ENCODE measurements at places on chromosomes 12 and 14. TPM values are rescaled to one million over a fixed set of nuclear protein-coding genes. Genes with fewer than 3 reads are reported as not detected.
A peak's percentile ranks its signal among the peaks of the same experiment; 100 is the strongest.

GRCh38 chr14:51458563-51458955, 193.2 kb upstream of the FRMD6 start:
- peak; percentile 9 for DNase-seq

DNA sequence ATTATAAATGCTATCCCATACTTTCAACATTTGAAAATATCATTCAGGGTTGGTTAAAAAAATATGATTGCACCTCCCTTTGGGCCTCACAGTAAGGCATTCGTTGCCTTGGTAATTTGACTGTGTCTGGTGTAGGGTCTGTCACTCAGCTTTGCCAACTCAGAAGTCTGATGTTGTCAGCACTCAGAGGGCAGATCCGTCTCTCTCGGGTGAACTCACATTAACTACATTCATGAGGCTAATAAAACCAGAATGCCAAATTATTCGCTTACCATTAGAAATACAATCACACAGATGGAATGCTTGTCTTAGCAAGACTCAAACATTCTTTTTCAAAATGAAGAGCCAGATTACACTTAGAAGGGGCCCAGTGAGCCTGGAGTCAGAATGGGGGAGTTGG, 53.0 kb downstream of the NPAS3 start:
- no peak for DNase-seq

GRCh38 chr12:45577844-45578399, 151.6 kb upstream of the ARID2 start:
- no peak for DNase-seq

CACNA2D4 gene
- not detected for total RNA-seq

DNA sequence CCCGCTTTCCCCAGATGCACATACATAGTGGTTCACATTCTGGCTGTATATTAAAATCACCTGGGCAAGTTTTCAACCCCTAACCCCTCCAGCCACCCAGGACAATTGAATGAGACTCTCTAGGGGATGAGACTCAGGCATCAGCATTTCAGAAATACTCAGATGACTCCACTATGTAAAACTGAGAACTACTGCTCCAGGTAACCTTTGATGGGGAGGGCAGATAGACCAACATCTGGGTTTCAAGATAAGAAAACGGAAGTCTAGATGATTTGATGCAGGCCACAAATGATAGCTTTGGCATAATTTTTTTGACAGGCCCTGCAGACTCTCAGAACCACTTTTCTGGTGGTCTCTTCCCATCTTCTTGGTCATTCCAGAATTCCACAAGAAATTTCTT, 341.1 kb downstream of the EMP1 start:
- no peak for DNase-seq

GRCh38 chr12:52358575-52359350, 8.5 kb downstream of the KRT85 start:
- DNase-seq: no peak

- DNase-seq: no peak
These were observed 1.8 kb downstream of the SPRING1 start for GRCh38 chr12:116735951-116736599.

DNA sequence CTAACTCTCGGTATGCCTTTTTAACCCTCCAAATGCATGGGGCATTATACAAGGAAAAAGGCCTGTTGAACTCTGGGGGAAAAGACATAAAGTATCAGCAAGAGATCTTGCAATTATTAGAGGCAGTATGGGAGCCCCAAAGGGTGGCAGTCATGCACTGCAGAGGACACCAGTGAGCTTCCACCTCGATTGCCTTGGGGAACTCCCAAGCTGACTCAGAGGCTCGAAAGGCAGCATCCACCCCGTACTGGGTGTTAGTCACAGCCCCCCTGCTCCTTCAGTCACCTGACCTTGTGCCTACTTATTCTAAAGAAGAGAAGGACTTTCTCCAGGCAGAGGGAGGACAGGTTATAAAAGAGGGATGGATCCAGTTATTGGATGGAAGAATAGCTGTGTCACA, 781.4 kb upstream of the TMEM132C start:
- no peak for DNase-seq

DNA sequence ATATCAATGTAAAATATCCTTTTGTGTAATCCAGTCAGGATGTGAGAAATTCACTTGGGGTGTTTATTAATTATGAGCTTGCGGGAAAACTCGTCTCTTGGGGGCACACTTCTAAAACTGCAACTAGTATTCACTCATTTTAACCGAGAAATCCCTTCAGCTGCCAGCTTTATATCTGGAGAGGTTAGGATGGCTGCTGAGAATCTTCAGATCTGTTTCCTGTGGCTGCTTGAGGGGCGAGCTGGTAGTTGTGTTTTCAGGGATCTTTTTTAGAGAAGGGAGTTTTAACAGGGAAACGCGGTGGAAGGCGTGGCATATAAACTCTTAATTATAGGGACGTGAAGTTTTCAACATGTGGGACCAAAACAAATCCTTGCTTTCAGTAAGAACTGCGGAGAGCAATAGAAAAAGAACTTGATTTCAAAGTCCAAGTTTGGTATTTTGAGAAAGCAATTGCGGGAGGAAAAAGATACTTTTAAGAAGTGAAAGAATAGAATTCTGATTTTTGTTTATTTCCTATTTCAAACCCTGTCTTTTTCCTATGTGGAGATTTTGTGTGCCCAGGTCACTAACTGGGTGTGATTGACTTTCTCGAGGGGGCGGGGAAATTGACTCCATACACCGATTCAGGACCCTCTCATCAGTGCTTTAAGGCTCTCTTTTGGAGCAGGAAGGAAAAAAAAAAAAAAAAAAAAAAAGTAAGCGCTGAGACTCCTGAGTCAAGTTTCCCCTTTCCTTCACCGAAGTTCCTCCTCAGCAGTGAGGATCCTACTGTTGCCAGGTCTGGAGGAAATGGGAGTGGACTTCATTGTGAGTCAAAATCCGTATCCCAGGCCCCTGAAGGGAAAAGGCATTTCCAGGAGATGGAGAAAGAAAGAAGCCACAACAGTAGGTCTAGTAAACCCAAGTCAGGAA, 1.1 kb downstream of the PPFIBP1 start:
- no peak for DNase-seq

- no peak for DNase-seq
These were observed 131.2 kb downstream of the AKAP6 start for GRCh38 chr14:32460267-32460666.

GRCh38 chr12:127570793-127571360, 696.1 kb upstream of the TMEM132C start:
- no peak for DNase-seq

All from NCI-H460 (cell line).